ENCODE measurements at places on chromosomes 1 and 21.

- H3K27me3 ChIP-seq: no peaks in the 10 kb centered on the region
- peaks cover 12% of the 10 kb centered on the region for H3K4me1 ChIP-seq
- DNase-seq: no peak
- no peaks in the 10 kb centered on the region for H3K36me3 ChIP-seq
- H3K4me3 ChIP-seq: no peak overlapping the region
Observed at GRCh38 chr1:1542766-1543705, 2.6 kb upstream of the TMEM240 start.

- no peaks in the 10 kb centered on the region for H3K36me3 ChIP-seq
- no peak overlapping the region for H3K4me3 ChIP-seq
- no peaks in the 10 kb centered on the region for H3K27me3 ChIP-seq
- no peaks in the 10 kb centered on the region for H3K4me1 ChIP-seq
Observed at GRCh38 chr1:4064150-4064889, 164.2 kb upstream of the C1orf174 start.

- no peaks in the 10 kb centered on the region for H3K4me1 ChIP-seq
- no peaks in the 10 kb centered on the region for H3K36me3 ChIP-seq
- no peaks in the 10 kb centered on the region for H3K27me3 ChIP-seq
Observed at GRCh38 chr1:235533476-235534168, 29.4 kb upstream of the B3GALNT2 start.

DNA sequence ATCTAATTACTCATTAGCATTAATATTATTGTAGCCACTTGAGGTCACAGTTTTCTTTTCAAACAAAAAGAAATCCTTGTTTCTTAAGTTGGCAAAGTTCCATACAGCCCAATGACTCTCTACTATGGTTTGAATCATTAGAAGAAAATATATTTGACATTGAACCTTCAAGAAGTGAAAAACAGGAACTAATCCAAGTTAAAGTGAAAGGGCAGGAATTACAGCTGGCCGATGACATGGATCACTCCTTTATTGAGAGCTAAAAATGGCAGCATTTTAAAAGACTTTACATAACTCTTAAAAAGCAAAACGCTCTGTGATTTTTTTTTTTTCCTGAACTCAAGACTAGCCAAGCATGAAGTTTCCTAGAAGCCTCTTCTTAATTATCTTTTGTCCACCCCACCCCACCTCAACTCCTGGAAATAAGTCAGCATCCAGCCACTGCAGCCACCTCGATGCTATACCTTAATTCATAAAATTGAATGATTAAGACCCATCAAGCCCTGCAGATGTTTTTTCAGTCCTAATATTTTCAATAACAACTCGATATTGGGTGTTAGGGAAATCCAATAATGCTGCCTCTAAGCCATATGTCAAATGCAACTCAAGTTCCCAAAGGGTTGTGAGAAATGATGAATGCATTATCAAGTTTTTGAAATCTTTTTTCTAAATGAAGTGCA, 323.1 kb downstream of the HHIPL2 start:
- no peak overlapping the region for H3K27ac ChIP-seq
- no peaks in the 10 kb centered on the region for H3K36me3 ChIP-seq
- no peak for DNase-seq

GRCh38 chr1:1926346-1926811, 7.3 kb upstream of the TMEM52 start:
- no peaks in the 10 kb centered on the region for H3K27me3 ChIP-seq
- H3K36me3 ChIP-seq: no peaks in the 10 kb centered on the region
- no peak for DNase-seq

GRCh38 chr21:15841856-15842564, 112.2 kb downstream of the USP25 start:
- H3K36me3 ChIP-seq: peaks cover 3% of the 10 kb centered on the region
- no peak overlapping the region for H3K4me3 ChIP-seq
- DNase-seq: no peak
- no peak overlapping the region for H3K27ac ChIP-seq
- H3K4me1 ChIP-seq: no peaks in the 10 kb centered on the region
